Fibroblast of skin of left biceps (primary cell): ENCODE measurements at places on chromosomes 5 and 9.
A peak's percentile ranks its signal among the peaks of the same experiment; 100 is the strongest.

DNA sequence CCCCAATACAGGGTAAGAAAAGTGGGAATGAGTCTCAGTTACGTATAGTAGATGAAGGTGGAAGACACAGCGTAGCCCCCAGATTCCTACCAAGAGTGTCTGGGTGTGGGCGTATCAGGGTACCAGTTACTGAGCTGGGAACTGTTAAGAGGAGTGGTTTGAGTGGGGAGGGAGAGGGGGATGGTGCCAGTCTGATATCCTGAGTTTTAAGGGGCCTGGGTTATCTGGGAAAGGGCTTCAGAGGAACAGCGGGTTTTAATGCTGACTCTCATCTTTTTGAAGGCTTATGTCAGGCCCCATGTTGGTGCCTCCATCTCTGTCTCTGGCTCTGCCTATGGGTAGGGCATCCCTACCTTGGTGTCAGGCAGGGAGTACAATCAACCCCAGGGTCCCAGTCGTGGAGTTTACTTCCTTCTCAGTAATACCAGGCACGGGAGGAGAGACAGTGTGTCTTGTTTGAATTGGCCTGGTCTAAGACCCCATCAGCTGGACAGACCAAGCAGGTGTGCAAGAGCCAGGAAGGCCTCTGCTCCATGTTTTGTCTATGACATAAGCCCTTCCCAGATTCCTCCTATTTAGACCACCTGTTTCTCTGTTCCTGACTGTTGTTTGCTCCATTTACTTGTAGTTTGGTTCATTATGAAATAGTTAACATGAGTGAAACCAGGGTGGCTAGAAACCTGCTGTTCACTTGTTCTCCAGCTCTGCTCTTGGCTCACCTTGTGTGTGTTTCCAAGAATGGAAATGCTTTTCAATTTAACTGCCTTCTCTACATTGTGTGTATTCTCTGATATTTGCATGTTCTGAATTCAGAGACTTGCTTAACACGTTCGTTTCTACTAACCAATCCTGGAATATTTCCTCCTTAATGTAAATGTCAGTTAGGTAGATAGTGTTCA lies 125.6 kb downstream of the DAB2IP start:
- DNase-seq: no peak

GRCh38 chr5:111738118-111738517 lies 18.9 kb downstream of the NREP start:
- DNase-seq: no peak

DNA sequence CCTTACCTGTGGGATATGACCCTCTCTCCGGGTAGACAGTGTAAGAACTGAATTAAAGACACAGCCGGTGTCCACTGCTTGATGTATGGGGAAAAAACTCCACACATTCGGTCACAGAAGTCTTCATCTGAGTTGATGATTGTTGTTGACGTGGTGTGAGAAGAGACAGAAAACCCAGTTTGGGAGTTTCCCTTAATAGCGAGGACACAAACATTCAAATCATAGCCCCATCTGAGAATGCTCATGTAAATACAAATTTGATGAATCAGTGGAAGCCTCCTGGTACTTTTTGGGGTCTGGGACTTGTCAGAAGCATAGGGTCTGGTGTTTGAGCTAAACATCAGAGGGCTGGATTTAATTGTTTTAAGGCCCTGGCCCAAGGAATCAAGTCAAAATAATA lies 11.0 kb downstream of the HAVCR1 start:
- no peak for DNase-seq

GRCh38 chr5:32190095-32190494 lies 16.0 kb upstream of the GOLPH3 start:
- peak; percentile 96 for DNase-seq

DNA sequence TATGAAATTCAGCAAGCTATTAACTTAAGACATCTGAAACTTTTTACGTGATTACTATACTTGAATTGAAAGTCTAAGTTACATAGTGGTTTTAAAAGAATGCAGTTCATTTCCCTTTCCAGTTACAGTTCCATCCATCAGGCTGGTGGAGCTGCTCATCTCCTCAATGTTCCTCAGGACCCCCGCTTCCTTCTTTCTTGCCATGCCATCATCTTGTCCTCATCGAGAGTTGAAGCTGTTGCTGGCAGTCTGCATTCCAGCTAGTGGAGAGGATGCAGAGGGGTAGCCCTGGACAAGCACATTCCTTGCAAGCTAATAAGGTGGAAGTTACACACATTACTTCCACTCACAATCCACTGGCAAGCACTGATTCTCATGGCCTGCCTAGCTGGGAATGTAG lies 8.8 kb upstream of the RNF183 start:
- DNase-seq: peak; percentile 42

DNA sequence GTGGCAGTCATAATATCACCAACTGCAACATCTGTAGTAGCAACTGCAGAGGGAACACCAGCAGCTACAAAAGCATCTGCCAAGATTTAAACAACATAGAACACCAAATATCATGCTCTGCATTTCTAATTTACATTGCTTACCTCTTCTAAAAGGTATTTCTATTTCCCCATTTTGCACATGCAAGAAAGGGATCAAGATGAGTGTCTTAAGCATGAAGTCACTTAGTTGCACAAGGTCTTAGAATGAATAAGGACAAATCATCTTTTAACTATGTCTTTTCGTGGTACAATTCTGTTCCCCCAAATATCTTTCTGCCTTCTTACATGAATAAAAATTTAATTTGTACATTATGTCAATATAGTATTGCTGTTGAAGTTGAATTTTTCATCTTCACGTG lies 1746.4 kb downstream of the EFNA5 start:
- DNase-seq: peak; percentile 61

DNA sequence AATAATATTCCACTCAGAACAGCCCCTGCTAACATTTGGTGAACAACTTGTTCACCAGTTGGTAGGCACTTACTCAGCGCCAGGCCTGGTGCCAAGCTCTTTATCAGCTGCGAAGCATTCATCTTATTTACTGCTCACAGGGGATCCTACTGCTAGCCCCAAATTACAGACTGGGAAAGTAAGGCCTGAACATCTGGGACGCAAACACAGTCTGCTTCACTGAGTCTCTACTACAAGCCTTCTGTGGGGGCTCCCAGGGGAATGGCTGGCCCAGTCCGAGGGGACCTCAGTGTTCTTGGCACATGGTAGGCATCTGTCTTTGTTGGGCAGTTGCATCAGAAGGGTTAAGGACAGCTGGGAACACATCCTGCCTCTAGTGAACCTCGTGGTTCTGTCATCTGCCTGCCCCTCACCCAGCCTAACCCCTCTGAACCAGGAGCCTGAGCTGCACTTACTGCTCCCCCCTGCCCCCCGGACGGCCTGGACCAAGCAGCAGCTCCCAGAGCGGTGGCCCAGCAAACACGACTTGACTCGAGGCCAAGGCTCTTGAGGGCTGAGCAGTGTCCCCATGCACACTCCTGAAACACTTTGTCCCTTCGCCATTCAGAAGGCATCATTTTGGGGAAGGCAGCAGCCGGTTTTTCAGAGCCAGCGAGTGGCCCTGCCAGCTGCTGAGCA lies at the start of gene PHYHD1:
Gene PHYHD1 (plus strand): TSS at position 602 of the 678 bp plus-strand sequence. CDS start 1,342 bp downstream, outside the sequence.
- DNase-seq: no peak

DNA sequence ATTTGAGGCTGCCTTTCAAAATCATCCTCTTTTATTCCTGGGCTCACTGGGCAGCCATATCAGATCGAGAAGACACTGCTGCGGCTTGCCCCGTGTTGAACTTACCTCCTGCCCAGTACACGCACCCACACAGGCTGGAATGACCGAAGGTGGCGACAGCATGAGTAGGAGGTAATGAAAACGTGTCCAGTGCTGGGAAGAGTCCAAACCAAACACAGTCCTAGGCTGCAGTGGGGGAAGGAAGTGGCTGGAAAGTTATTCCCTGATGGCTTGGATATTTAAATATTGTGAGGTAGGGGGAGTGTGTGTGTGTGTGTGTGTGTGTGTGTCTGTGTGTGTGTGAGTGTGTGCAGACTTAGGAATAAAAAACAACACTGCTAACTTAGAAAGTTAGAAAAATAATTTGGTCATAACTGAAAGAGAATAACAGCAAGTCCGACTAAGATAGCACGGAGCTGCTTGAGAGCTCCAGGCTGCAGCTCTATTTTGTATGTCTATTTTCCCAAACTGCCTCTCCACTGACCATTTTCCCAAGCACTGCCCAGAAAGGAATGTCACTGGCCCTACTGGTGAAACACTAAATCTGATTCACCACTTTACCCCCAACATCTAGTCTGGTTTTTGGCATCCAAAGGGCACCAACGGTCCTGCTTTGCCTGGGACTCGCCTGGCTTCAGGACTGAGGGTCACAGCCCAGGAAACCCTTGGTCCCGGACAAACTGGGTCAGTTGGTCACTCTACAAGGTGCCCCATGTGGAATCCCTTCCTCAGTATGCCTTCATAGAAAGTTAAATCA lies 41.2 kb downstream of the ANKH start:
- DNase-seq: no peak

DNA sequence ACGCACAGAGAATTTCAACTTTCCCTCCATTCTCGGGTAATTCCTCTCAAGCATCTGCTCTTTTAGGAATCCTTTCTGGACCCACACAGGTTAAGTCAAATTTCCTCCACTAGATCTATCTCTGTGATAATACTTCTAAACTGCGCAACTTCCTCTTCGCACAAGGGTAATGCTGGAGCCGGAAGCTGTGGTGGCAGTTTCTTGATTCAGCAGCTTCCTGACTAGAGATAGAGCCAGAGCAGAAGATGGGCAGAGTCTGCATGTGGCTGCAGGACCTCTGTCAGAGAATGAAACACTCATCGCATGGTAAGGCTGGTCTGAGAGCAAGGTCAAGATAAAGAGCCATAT lies 11.1 kb upstream of the CDC42SE2 start:
- DNase-seq: no peak

- DNase-seq: no peak
Measured at GRCh38 chr9:92294297-92294676, 790 bp upstream of the IARS1 start.
